A673 (cell line): ENCODE measurements at places on chromosomes 1 and 21.

GRCh38 chr1:165397944-165398343, 41.4 kb upstream of the LMX1A start:
- DNase-seq = no peak

DNA sequence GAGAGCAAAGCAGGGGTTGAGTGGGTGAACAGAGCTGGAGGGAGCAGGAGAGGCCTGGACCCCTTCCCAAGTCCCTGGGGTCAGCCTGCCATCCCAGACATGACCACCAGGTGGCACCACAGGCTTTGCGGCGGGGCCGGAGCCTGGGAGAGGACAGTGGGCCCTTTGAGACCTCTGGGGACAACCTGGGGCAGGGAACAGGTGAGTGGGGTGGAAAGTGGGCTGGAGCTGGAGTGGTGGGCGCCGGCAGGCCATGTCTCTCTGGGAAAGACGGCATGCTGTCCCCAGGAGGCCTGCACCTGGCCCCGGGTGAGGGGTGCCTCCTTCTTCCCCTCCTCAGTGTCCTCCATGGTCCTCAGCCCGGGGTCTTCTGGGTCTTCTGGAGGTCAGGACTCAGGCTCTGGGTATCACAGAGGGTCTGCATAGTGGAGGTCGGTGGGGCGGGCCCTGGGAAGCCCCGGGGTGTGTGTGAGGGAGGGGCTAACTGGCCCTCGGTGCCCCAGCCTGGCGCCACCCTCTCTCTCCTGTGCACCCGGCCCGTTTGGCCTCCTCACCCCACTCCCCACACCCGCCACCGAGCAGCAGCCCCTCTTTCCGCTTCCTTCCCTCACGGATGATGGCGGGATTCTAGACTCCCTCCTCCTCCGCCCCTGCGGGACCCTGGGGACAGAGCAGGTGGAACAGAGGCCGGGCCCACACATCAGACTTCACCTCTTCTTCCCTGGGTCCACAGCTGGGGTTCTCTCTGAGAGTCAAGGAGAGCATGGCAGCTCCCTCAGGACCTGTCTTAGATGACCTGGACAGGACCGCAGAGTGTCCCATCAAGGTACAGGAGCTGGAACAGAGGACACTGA, 28.5 kb upstream of the PKP1 start:
- peak; percentile 78 for DNase-seq

- peak; percentile 79 for DNase-seq
Observed at GRCh38 chr21:25790122-25790877, 55.5 kb downstream of the GABPA start.

GRCh38 chr21:35484851-35485250, 435.7 kb upstream of the RUNX1 start:
- DNase-seq = no peak

- no peak for DNase-seq
Observed at GRCh38 chr1:10727751-10728232, 68.7 kb downstream of the CASZ1 start.

DNA sequence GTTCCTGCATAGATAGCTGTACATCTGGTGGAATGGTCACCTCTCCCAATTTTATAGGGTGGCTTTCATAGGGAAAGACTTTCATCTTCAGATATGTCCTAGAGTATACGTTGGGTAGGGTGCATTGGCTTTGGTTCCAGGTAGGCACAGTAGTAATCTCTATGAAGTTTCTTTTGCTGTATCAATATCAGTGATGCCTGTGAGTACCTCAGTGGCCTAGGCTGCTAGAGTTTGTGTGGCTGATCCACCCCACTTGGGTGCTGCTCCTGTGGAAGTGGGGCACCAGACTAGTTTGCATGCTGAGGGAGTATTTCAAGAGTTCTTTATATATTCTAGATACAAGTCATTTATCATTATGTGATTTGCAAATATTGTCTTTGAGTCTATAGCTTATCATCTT, 370.5 kb upstream of the VAMP3 start:
- DNase-seq = no peak
